Right renal cortex interstitium (tissue), 3 donors: ENCODE measurements at places on chromosomes 16 and 17. TPM values are rescaled to one million over a fixed set of nuclear protein-coding genes. Genes with fewer than 3 reads are reported as not detected.

- DNase-seq: no peak
These were observed 120.2 kb downstream of the METRNL start for GRCh38 chr17:83199500-83200201.

DNA sequence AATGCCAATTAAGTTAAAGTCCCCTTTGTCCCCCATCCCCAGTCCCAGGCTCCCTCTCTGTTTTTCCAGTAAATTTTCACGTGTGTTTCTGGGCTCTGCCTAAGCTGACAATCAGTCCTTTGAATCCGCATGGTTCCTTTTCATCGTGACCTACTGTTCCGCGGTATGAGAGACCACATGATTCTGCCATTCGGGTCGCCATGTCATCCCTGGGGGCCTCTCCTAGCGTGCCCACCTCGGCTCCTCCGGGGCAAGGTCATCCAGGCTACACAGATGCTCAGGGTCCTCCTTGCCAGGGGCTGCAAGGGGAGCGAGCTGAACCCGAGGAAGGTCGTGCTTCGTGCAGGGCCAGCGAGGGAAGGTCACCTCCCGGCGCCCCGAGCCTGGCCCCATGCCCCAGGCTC lies 157.6 kb downstream of the RAB11FIP4 start:
- no peak for DNase-seq

GRCh38 chr16:52528393-52529065 lies 18.4 kb downstream of the TOX3 start:
- no peak for DNase-seq

GRCh38 chr17:6097005-6097279 lies 26.8 kb downstream of the WSCD1 start:
- DNase-seq: no peak

NPIPB13 gene
- 5.3 TPM for polyA plus RNA-seq

SPPL2C gene
- polyA plus RNA-seq: not detected

- DNase-seq: no peak
These were observed 34.6 kb upstream of the TOX3 start for GRCh38 chr16:52581530-52581929.

RAP1GAP2 gene
- 26.3 TPM for polyA plus RNA-seq

GRCh38 chr16:67022531-67023214 lies 6.3 kb upstream of the CBFB start:
- no peak for DNase-seq
